ENCODE measurements at places on chromosomes 4 and X.

DNA sequence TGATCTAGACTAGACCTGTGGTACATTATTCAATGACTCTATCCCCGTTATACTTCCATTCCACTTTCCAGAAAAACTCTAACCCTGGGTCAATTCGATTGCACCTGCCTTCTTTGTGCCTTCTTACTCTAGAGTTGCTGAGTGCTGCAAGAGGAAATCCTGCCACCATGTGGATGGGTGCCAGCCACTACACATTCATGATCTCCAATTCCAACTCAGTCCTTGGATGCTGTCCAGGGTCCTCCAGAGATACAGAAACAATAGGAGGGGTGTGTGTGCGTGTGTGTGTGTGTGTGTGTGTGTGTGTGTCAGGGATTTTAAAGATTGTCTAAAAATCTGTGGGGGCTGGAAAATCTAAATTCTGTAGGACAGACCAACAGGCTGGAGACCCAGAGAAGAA, 42.9 kb upstream of the INTS6L start:
- no peak for DNase-seq

GRCh38 chr4:154585369-154586018, 5.0 kb downstream of the FGA start:
- no peak for DNase-seq

- no peak for DNase-seq
These were observed 403.9 kb upstream of the SMIM31 start for GRCh38 chr4:164350061-164350460.

- no peak for DNase-seq
These were observed 504.8 kb downstream of the INPP4B start for GRCh38 chr4:142341268-142341667.

- peak; percentile 51 for DNase-seq
These were observed 51.3 kb upstream of the EXOC1L start for GRCh38 chr4:55768291-55768690.

DNA sequence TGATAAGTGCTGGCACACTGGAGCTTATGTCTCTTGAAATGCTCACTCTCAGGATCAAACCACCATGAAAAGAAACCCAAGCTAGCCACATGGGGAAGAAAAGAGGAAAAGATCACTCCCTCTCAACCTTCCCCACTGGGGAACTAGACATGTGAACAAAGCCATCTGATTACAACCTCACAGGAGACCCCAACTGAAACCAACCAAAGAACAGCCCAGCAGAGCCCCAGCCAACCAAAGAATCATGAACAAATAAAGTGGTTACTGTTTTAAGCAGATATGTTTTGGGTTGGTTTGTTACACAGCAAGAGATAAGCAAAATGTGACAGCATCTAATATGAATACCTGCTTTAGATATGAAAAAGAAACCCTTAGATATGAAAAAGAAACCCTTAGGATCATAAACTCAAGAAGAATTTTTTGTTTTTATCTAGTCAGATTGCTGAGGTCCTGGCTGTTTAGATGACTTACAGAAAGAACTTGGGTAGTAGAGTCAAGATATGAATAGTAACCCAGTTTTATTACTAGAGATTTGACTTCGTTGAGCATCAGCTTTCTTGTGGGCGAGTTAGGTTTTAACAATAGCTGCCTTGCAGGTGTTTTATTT, 23.7 kb upstream of the TLR7 start:
- DNase-seq, result no peak

DNA sequence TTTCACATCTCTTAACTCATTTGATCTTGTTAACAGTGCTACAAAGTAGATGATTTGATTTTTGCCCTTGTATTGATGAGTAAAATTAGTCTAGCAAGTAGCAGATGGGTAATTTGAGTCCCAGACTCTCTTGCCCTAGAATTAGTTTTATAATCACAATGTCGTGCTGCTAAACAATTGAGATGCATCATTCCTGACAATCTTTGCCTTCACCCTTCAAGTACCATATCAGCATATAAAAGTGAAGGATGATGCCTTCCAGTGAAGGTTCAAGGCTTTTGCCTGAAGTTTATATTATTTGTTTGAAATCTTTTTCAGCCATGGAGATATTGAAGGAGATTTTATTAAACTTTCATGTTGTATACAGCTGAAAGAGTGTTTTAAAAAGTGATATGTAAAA, 141.4 kb downstream of the GRID2 start:
- no peak for DNase-seq
